ENCODE measurements at places on chromosomes 16 and 17. TPM values are rescaled to one million over a fixed set of nuclear protein-coding genes. Genes with fewer than 3 reads are reported as not detected.
A peak's percentile ranks its signal among the peaks of the same experiment; 100 is the strongest.

GRCh38 chr16:27515874-27516353, 33.8 kb downstream of the GTF3C1 start:
- peak; percentile 35 for DNase-seq

GRCh38 chr17:7668482-7668881, 17.8 kb downstream of the ATP1B2 start:
- no peak for DNase-seq

DNA sequence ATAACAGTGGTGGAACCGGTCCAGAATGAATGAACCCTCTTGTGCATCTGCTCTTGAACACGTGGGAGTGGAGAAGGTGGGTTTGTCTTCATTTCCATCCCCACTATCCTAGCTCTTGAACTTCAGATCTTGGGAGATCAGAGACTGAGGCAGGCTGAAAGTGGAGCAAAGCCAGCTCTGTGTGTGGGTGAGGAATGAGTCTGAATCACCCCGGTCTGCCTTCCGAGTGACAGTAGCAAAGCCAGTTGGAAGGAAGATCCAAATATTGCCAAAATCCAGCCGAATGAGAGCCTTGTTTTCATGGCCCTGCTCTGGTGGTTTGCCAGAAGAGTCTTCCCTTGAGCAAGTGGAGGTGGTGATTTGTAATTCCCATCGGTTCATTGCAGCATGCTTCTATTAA, 29.0 kb upstream of the ASIC2 start:
- DNase-seq, result no peak

GRCh38 chr17:78301821-78302213, 58.1 kb downstream of the SOCS3 start:
- DNase-seq, result no peak

- peak; percentile 88 for DNase-seq
Observed at GRCh38 chr17:31858642-31859486, at the start of gene COPRS. Gene COPRS, minus strand, starts transcription at chr17:31859244. Its CDS starts 45 bp downstream, at chr17:31859199.

KCNG4 gene
- total RNA-seq, result not detected

STX1B gene
- total RNA-seq, result 1.3 TPM

FBXO39 gene
- 0.59 TPM for total RNA-seq

Data from Calu3 (cell line).